Thyroid gland (tissue), 4 donors: ENCODE measurements at places on chromosomes 2 and 18. TPM values are rescaled to one million over a fixed set of nuclear protein-coding genes. Genes with fewer than 3 reads are reported as not detected.

GRCh38 chr2:198127627-198128026 is 323.2 kb downstream of the PLCL1 start:
- H3K4me1 ChIP-seq: no peaks in the 10 kb centered on the region
- no peaks in the 10 kb centered on the region for H3K27me3 ChIP-seq
- H3K27ac ChIP-seq: no peak overlapping the region
- DNase-seq: peak; percentile 38
- no peak overlapping the region for H3K4me3 ChIP-seq
- no peaks in the 10 kb centered on the region for H3K36me3 ChIP-seq

The POTEJ gene
- not detected for total RNA-seq

The ABHD1 gene
- 0.81 TPM for total RNA-seq

DNA sequence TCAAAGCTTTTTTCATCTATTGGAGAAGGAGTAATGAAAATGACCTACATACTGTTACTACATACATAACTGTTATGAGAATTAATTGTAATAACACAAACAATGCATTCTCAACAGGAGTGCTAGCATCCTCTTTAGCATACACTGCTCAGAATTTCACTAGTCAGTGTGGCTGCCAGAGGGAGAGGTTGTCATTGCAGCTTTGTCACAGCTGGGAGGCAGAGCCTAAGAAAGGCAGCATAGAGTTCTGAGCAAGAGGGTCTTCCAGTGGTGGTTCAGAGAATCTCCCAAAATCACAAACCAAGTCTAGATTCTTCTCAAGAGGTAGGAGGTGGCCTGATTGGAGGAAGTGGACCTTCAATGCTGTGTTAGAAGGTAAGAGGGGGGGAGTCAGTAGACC is 286.7 kb upstream of the CYRIA start:
- H3K4me3 ChIP-seq: no peak overlapping the region
- no peaks in the 10 kb centered on the region for H3K4me1 ChIP-seq
- H3K27me3 ChIP-seq: no peaks in the 10 kb centered on the region

DNA sequence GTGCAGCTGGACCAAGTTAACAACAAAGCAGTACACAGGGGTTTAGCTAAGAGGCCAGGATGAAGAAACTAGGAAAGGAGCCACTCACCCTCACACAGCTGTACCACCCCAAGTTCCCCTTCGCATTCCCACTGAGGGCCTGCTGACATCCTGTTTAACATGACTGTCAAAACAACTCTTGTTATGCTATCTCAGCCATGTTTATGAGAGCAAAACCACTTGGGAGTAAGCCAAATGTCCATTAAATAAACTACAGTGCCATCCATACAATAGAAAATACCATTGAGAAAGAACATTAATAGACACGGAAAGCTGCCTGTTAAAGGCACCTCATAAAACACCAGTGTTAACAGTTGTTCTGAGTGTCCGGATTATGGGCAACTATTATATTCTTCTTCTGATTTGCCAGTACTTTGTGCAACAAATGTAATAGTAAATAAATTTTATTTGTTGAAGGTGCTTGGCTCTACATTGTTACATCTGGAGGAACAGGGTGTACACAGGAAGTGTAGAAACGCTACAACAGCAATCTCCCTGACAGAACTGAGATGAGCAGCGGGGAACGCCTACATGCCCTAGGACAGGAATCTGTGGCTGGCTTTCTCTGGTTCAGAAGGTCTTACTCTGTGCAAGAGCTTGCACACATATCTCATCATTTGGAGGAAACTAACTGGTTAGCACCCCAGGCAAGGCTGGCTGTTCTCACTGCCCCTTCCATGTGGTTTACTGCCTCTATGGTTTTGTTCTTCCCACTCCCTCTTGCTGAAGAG is 85.6 kb downstream of the EHD3 start:
- no peak overlapping the region for H3K4me3 ChIP-seq
- H3K27me3 ChIP-seq: no peaks in the 10 kb centered on the region
- DNase-seq: no peak
- peaks cover 3% of the 10 kb centered on the region for H3K4me1 ChIP-seq
- no peaks in the 10 kb centered on the region for H3K36me3 ChIP-seq
- H3K27ac ChIP-seq: no peak overlapping the region

DNA sequence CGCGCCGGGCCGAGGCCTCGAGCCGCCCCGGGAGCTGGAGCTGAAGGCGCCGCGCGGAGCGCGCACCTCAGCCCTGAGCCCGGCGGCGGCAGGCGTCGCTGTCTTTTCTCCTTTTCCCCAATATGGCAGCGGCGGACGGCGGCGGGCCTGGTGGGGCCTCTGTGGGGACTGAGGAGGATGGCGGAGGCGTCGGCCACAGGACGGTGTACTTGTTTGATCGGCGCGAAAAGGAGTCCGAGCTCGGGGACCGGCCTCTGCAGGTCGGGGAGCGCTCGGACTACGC is 369 bp downstream of the SMCHD1 start:
- peak overlapping the region; percentile 95 for H3K27ac ChIP-seq
- peak overlapping the region; percentile 95 for H3K4me3 ChIP-seq
- peaks cover 15% of the 10 kb centered on the region for H3K4me1 ChIP-seq
- no peak for DNase-seq
- no peaks in the 10 kb centered on the region for H3K36me3 ChIP-seq
- H3K27me3 ChIP-seq: no peaks in the 10 kb centered on the region

The ANKRD36 gene
- 27.6 TPM for total RNA-seq

DNA sequence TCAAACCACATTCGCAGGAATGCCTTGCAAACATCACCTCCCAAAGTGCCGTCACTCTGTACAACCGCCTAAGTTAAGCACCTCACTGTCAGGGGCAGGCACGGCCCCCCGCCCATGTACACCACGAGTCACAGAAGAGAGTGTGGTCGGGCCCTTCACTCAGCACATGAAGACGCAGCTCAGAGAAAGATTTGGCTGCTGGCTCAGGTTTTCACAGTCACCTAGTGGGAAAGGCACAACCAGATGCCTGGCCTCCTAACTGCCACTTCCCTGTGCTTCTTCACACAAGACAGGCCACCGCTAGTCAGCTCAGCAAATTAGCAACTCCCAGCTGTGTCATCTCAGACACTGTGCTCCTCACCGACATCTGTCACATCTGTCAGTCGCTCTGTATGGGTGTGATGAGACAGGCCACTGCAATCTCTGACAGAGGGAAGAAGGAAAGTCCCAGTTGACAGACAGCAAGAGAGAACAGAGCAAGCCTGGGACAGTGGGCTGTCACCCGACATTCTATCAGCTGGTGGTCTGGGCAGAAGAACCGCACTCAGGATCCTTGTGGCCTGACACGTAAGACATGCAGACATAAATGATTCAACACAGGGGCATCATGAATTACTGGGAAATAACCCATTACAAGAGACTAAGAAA is 60.8 kb downstream of the CRACDL start:
- H3K27ac ChIP-seq: no peak overlapping the region
- H3K36me3 ChIP-seq: no peaks in the 10 kb centered on the region
- H3K4me1 ChIP-seq: peaks cover 11% of the 10 kb centered on the region
- DNase-seq: no peak

GRCh38 chr2:98576666-98577312 is 31.5 kb downstream of the COA5 start:
- H3K4me1 ChIP-seq: no peaks in the 10 kb centered on the region
- peaks cover 10% of the 10 kb centered on the region for H3K36me3 ChIP-seq
- no peak for DNase-seq
- H3K27me3 ChIP-seq: no peaks in the 10 kb centered on the region
- no peak overlapping the region for H3K4me3 ChIP-seq
- no peak overlapping the region for H3K27ac ChIP-seq

DNA sequence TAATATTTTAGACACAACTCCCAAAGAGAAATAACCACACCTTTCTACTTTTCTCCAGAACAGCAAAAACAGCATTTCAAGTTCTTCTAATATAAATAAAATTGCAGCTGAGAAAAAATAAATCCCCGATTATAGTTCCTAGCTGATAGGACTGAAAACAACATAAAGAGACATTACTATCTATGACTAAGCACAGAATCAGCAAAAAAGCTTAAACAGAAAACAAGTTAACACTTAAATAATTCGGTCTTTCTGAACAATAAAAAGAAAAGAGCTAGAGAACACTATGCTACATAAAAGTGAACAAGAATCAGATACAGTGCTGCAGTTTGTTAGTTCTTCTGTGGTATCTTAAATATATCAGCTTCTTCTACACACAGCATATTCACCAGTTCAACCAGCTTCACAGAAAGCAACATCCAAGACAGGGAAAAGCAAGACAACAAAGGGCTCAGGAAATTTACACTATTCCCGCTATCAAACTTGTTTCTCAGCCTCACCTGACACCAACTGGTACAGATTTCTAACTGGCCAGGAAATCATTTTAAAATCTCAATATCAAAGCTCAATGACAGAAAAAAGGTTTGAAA is 28.6 kb downstream of the FEZ2 start:
- no peak overlapping the region for H3K4me3 ChIP-seq
- no peaks in the 10 kb centered on the region for H3K36me3 ChIP-seq

The FIGLA gene
- not detected for total RNA-seq

- H3K36me3 ChIP-seq: no peaks in the 10 kb centered on the region
- H3K4me3 ChIP-seq: no peak overlapping the region
- DNase-seq: no peak
- no peaks in the 10 kb centered on the region for H3K27me3 ChIP-seq
- H3K4me1 ChIP-seq: peaks cover 7% of the 10 kb centered on the region
Observed at GRCh38 chr2:173221937-173222594, 132.6 kb upstream of the CDCA7 start.

- H3K27me3 ChIP-seq: no peaks in the 10 kb centered on the region
- H3K27ac ChIP-seq: no peak overlapping the region
- DNase-seq: peak; percentile 55
- H3K4me1 ChIP-seq: peaks cover 4% of the 10 kb centered on the region
Observed at GRCh38 chr2:223692191-223692947, 90.2 kb upstream of the SCG2 start.

- H3K27ac ChIP-seq: no peak overlapping the region
- H3K4me3 ChIP-seq: no peak overlapping the region
- no peaks in the 10 kb centered on the region for H3K27me3 ChIP-seq
- no peaks in the 10 kb centered on the region for H3K4me1 ChIP-seq
- H3K36me3 ChIP-seq: no peaks in the 10 kb centered on the region
Observed at GRCh38 chr2:141048951-141049350, 1081.9 kb downstream of the LRP1B start.

DNA sequence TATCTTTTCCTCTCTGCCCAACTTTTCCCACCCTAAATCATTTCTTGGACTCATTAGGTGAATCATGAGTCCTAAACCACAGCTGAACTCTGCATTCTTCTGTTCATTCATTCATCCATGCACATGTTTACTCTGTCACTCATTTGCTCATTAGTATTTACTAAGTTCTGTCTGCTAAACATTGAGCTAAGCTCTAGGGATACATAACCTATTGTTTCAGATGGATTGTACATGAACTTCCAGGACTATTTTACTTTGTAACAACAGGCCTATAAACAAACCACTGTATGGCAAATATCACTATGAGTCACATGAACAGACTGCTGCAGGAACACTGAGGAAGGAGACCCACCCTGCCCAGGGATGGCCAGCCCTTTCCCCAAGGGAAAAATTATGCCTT is 14.6 kb upstream of the DYNC2LI1 start:
- no peak overlapping the region for H3K4me3 ChIP-seq
- DNase-seq: no peak
- no peaks in the 10 kb centered on the region for H3K36me3 ChIP-seq
- no peak overlapping the region for H3K27ac ChIP-seq

DNA sequence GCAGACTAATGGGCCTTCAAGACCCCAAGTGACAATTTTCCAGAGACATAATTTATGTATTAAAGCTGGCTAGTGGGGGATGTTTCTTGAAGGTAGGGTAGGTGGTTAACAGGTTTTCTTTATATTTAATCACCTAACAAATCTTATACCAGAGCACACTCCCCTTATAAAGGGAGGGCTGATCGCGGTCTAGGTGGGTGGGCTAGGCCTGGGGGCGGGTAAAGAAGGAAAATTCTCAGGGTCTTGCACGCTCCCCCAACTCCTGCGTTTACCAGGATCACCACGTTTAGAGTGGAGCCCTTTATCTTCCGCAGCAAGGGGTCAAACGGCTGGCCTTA is 19.9 kb upstream of the CXXC1 start:
- no peaks in the 10 kb centered on the region for H3K27me3 ChIP-seq
- no peaks in the 10 kb centered on the region for H3K36me3 ChIP-seq
- DNase-seq: no peak
- peaks cover 8% of the 10 kb centered on the region for H3K4me1 ChIP-seq

GRCh38 chr2:39584283-39584965 is 81.3 kb upstream of the TMEM178A start:
- H3K4me3 ChIP-seq: no peak overlapping the region
- H3K27ac ChIP-seq: no peak overlapping the region
- H3K36me3 ChIP-seq: no peaks in the 10 kb centered on the region
- peaks cover 4% of the 10 kb centered on the region for H3K4me1 ChIP-seq

GRCh38 chr2:218802386-218802994 is 20.5 kb downstream of the CYP27A1 start:
- no peaks in the 10 kb centered on the region for H3K27me3 ChIP-seq
- no peak overlapping the region for H3K27ac ChIP-seq
- peaks cover 11% of the 10 kb centered on the region for H3K4me1 ChIP-seq
- DNase-seq: no peak
- no peak overlapping the region for H3K4me3 ChIP-seq
- no peaks in the 10 kb centered on the region for H3K36me3 ChIP-seq

DNA sequence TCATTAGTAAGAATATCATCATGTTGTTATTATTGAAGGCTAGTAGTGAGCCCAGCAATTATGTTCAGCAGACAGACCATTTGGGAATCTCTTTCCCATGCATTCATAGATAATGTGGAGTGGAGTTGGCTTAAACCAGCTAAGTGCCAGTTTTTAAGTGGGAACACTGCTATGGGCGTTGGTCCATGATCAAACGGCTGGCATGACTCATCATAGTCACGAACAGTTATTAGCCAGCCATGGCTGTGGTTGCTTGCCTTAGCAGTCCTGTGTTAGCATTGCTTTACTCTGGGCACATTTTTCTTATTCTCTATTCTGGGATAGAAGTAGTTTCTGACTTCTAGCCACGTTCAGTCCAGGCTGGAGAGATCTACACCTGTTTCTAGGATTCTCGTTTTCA is 17.7 kb downstream of the EIF4E2 start:
- peak overlapping the region; percentile 17 for H3K27ac ChIP-seq
- no peak overlapping the region for H3K4me3 ChIP-seq
- peaks cover 24% of the 10 kb centered on the region for H3K4me1 ChIP-seq
- H3K36me3 ChIP-seq: peaks cover 62% of the 10 kb centered on the region
- H3K27me3 ChIP-seq: no peaks in the 10 kb centered on the region

The KLHL30 gene
- total RNA-seq: 0.20 TPM

- H3K27ac ChIP-seq: no peak overlapping the region
- no peaks in the 10 kb centered on the region for H3K27me3 ChIP-seq
- H3K4me3 ChIP-seq: no peak overlapping the region
- H3K4me1 ChIP-seq: peaks cover 14% of the 10 kb centered on the region
Observed at GRCh38 chr2:203654826-203655225, 51.6 kb upstream of the CD28 start.

GRCh38 chr2:15506229-15506819 is 54.8 kb downstream of the NBAS start:
- H3K27ac ChIP-seq: no peak overlapping the region
- no peak overlapping the region for H3K4me3 ChIP-seq
- no peak for DNase-seq
- H3K4me1 ChIP-seq: no peaks in the 10 kb centered on the region
- no peaks in the 10 kb centered on the region for H3K27me3 ChIP-seq
- H3K36me3 ChIP-seq: peaks cover 4% of the 10 kb centered on the region

- DNase-seq: no peak
- H3K36me3 ChIP-seq: no peaks in the 10 kb centered on the region
- H3K27ac ChIP-seq: no peak overlapping the region
- H3K4me3 ChIP-seq: no peak overlapping the region
Observed at GRCh38 chr2:212667751-212668316, 129.2 kb upstream of the ERBB4 start.
